MG63 (cell line): ENCODE measurements at places on chromosomes 5 and 9.

DNA sequence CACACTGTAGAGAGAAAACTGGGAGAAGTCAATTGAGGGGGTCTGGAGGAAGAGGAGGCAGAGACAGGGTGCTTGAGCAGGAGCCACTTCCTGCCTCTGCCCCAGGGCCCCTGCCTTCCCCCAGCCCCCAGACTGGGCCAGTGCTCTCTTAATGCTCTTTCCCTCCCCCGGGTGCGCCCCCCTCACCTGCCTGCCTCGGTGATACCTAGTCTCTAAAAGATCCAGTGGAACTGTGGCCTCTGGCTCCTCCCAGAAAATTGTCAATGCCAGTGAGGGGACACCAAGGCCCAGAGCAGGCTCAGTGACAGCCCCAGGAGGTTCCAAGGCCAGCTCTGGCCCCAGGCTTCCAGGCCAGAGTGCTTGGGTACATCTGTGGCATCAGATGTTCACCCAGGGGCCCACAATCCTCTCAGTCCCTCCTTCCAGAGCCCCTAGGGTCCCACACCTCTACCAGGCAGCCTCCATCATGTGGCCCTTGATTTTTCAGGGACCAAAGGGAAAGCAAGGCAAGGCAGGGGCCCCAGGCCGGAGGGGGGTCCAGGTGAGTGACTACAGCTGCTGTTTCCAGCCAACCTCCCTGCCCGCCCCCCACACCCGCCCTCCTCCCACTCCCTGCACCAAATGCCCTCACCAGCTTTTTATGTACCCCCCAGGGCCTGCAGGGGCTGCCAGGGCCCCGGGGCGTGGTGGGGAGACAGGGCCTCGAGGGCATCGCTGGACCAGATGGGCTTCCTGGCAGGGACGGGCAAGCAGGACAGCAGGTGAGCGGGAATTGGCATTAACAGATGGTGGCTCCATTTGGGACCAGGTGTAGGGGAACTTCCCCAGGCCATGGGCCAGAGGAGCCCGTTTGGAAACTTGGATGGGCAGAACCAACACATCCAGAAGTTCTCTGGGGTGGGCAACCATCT, 33.1 kb upstream of the ORM1 start:
- DNase-seq, result no peak

GRCh38 chr5:130112246-130112645, 208.0 kb downstream of the CHSY3 start:
- DNase-seq, result no peak

- DNase-seq, result peak; percentile 59
Observed at GRCh38 chr5:134784241-134784920, 25.8 kb downstream of the DDX46 start.

DNA sequence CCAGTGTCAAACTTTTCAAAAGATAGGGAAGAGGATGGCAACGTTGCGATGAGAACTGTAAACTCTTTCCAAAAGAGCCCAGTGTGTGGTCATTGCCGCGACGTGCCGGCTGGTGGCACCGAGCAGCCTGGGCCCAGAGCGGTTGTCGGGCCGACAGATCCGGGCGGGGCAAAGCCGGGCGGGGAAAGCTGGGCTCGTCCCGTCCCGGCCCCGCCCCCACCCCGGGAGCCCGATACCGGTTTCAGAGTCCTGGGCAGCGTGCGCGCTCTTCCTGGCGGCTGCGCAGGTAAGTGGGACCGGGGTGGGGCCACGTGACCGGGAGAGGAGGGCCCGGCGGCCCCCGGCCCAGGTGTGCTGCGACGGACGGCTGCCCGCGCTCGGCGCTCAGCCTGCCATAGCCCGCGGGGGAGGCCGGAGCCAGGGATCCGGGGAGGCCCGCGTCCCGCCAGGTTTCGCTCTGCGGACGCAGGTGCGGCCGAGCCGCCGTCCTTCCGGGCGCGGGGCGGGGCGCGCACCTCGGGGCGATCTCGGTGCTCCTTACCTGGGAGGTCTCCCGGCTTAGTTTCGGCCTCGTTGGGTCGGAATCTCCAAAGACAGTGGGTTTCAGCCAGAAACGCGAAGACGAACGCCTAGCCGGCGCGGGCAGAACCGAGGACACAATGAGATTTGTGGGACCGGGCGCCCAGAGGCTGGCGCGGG, at the start of gene MARVELD2:
Gene MARVELD2, plus strand, starts transcription at position 232 of the 699 bp plus-strand sequence. CDS start 4,270 bp downstream, outside the sequence.
- DNase-seq, result no peak

- no peak for DNase-seq
Observed at GRCh38 chr9:104386425-104387069, 117.5 kb upstream of the OR13F1 start.

DNA sequence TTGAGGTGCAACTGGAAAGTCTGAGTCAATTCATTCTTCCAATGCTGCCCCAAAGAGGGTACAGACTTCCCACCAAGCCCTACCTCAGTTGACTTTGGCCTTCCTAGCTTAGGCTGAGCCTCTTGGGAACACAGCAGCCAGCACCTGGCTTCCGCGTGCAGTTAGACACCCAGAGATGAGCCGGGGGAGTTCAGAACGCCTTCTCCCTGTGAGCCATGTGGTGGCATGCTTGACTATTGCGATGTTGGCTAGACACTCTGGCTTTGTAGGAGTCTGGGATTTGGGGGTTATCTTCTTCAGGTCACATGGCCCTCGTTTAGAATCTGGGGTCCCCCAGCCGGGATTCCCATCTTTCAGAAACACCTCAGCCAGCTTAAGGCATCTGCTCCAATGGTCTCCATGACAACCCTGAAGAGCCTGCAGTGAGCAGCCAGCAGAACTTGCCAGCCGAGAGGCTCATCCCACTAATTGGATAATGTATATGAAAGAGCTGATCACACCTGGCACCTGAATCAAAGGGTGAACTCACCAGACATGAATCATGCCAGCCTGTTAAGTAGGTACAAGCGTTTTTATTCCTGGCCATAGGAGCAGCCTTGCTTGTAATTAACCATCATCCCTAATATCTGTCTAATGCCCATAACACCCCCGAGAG, 167.5 kb downstream of the SYK start:
- no peak for DNase-seq

DNA sequence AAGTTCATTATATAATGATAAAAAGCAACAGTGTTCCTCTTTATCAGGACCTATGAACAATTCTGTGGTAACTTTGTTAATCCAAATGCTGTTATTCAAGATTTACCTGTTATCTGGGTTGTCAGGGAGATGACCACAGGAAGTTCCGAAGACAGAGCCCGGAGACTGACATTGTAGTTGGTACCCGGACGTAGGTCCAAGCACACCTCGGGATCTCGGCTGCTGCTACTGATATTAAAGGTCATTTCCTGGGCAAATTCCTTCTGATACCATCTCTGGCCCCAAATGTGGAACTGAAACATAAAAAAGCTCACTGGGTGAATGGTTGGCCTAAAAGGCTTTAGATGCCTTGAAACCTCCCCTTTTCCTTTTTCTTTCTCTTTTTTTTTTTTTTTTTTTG, 96.7 kb downstream of the SUSD1 start:
- DNase-seq, result no peak

- DNase-seq, result peak; percentile 92
Observed at GRCh38 chr5:175920231-175920811, 47.8 kb downstream of the THOC3 start.

- DNase-seq, result no peak
Observed at GRCh38 chr5:167773668-167774301, 517.7 kb upstream of the WWC1 start.

GRCh38 chr9:134369416-134370212, 43.4 kb downstream of the RXRA start:
- no peak for DNase-seq

- no peak for DNase-seq
Observed at GRCh38 chr5:23305055-23305454, 202.4 kb upstream of the PRDM9 start.

- DNase-seq, result no peak
Observed at GRCh38 chr5:160547061-160547460, 125.4 kb downstream of the PTTG1 start.

GRCh38 chr5:16750445-16750844, 133.6 kb upstream of the RETREG1 start:
- no peak for DNase-seq

GRCh38 chr5:136979131-136979530, 520.0 kb downstream of the SPOCK1 start:
- no peak for DNase-seq

GRCh38 chr5:90015584-90016018, 394.0 kb downstream of the CETN3 start:
- DNase-seq, result no peak
